ENCODE measurements at places on chromosomes 11 and 22.

GRCh38 chr11:86537541-86538222, 134.7 kb downstream of the ME3 start:
- DNase-seq = peak; percentile 22

- DNase-seq = no peak
Observed at GRCh38 chr22:47203554-47203991, 441.1 kb downstream of the TBC1D22A start.

DNA sequence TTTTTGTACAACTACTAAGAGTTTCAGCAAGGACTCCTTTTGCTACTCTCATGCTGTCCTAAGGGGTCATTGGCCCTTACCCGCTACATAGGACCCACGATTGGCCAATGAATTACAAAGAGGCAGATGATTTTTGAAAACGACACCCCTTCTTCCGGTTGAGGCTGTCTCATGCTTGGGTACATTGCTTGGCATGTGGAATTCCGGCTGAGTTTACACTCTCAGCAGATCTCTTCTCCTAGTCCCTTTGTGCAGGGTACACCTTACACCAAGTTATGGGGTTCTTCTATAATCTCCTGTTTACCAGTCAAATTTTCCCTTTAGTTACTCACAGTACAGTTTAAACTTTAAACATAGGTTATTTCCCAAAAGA, 52.1 kb downstream of the SLC17A6 start:
- no peak for DNase-seq

DNA sequence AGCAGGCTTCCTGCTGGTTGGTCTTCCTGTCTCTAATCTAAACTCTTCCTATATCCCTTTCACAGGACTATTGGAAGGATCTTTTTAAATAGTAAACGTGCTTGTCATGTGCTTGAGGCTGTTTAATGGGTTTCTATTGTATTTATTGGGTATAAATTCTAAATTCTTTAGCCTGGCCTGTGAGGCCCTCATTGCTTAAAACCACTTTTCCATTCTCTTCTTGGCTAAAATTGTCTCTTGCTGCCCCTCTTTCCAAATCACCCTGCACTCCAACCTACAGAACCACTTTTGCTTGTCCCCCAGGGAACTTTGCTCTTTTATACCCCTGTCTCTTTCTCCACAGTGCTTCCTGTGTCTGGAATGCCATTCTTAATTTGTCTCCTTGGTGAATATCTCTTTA, 46.4 kb upstream of the MUC15 start:
- DNase-seq = no peak

- DNase-seq = peak; percentile 54
Observed at GRCh38 chr11:124917115-124917637, 1.9 kb upstream of the HEPN1 start.

DNA sequence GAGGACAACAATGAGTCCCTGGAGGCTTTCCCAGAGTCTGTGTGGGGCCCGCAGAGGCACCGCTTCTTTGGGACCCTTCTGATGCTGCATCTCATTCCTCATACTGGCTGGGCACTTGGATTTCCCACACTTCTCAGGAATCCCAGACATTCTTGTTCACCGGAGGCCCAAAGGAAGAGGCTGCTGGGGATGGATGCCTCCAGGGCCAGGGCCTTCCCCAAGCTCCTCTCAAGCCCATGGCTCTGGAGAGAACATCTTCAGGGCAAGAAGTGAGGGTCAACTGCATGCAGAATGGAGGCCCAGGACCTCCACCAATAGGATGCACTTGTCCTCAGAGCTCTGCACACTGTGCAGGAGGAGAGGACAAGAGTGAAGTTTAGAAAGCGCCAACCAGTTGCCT, 34.6 kb downstream of the DKK3 start:
- DNase-seq = no peak

- peak; percentile 42 for DNase-seq
Observed at GRCh38 chr11:36278531-36279282, 10.5 kb downstream of the COMMD9 start.

- no peak for DNase-seq
Observed at GRCh38 chr11:1333860-1334259, 24.4 kb upstream of the TOLLIP start.

DNA sequence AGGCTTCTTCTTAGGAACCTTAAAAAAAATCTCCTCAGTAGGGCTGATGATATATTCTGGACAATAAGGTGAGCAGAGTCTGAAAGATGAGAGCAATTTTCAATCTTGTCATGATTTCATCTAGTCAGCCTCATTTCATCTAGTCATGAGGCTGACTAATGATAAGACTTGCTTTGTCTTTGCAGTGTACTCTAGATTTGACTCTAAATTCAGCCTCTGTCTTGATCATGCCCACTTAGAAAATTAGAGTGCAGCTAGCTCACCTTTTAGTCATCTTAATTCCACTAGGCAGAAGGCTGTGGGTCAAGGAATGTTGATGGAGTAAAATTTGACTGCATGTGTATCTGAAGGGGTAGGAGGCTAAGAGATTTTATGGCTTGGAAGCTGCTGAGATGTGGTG, 5.5 kb downstream of the EHF start:
- DNase-seq = no peak

- peak; percentile 5 for DNase-seq
Observed at GRCh38 chr22:27676545-27677213, 124.9 kb downstream of the MN1 start.

DNA sequence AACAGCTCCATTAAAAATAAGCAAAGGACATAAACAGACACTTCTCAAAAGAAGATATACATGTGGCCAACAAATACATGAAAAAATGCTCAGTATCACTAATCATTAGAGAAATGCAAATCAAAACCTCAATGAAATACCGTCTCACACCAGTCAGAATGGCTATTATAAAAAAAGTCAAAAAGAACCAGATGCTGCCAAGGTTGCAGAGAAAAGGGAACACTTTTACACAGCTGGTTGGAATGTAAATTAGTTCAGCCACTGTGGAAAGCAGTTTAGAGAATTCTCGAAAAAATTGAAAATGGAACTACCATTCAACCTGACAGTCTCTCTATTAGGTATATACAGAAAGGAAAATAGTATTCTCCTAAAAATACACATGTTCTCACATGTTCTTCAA, 102.4 kb upstream of the FIBIN start:
- DNase-seq = no peak

DNA sequence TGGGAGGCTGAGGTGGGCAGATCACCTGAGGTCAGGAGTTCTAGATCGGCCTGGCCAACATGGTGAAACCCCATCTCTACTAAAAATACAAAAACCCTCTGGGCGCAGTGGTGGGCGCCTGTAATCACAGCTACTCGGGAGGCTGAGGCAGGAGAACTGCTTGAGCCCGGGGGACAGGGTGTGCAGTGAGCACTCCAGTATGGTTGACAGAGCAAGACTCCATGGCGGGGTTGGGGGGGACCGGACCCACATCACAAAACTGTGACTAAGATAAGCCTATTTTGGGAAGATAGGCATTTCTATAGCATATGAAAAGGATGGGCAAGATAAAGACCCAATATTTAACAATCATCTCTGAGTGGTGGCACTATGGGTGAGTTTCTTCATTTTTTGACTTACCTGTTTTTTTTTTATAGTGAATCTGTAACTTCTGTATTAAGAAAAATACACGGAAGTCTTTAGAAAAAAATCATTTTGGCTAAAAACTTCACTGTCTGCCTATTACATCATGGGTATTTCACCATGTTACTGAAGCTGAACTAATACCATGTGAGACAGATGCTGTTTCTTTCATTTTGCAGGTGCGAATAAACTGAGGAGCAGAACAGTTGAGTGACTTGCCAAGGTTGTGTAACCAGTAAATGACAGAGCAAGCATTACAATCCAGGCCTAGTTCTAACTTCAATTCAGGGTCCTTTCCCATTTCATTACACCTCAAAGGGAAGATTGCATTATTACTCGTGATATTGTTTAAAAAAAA, 2.5 kb downstream of the CELF1 start:
- no peak for DNase-seq

DNA sequence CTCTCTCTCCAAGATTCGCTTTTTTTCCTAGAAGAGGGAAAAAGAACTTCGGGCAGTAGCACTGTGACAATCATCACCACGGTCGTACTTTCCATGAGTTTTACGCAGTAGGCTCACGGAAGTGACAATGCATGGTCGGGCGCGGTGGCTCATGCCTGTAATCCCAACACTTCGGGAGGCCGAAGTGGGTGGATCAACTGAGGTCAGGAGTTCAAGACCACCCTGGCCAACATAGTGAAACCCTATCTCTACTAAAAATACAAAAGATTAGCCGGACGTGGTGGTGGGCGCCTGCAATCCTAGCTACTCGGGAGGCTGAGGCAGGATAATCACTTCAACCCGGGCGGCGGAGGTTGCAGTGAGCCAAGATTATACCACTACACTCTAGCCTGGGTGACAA, 23.4 kb downstream of the GRAP2 start:
- DNase-seq = no peak

- no peak for DNase-seq
Observed at GRCh38 chr11:46359953-46360352, 12.7 kb downstream of the DGKZ start.

- no peak for DNase-seq
Observed at GRCh38 chr11:34886609-34887008, 29.6 kb downstream of the APIP start.

- DNase-seq = no peak
Observed at GRCh38 chr11:125787827-125788226, at the start of gene PATE3. PATE3 (plus strand) TSS chr11:125788127; CDS start chr11:125788152, 25 bp downstream.

GRCh38 chr11:64855596-64856304, 11.3 kb upstream of the CDC42BPG start:
- DNase-seq = no peak

DNA sequence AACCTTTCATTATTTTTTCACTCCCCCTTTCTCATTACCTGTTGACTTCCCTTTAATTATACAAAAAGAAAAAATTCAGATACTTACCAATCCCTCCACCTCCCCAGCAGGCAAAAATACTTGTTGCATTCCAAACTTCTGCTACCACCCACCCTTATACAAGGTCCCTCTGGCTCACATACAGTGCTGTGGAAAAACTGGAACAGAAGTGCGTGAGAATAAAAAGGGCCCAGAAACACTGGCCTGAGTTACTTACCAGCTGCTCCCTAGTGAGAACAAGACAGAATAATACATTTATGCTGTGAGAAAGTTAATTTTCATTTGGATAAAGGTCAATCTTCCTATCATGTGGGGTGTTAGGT, 46.9 kb upstream of the RAPSN start:
- DNase-seq = no peak

DNA sequence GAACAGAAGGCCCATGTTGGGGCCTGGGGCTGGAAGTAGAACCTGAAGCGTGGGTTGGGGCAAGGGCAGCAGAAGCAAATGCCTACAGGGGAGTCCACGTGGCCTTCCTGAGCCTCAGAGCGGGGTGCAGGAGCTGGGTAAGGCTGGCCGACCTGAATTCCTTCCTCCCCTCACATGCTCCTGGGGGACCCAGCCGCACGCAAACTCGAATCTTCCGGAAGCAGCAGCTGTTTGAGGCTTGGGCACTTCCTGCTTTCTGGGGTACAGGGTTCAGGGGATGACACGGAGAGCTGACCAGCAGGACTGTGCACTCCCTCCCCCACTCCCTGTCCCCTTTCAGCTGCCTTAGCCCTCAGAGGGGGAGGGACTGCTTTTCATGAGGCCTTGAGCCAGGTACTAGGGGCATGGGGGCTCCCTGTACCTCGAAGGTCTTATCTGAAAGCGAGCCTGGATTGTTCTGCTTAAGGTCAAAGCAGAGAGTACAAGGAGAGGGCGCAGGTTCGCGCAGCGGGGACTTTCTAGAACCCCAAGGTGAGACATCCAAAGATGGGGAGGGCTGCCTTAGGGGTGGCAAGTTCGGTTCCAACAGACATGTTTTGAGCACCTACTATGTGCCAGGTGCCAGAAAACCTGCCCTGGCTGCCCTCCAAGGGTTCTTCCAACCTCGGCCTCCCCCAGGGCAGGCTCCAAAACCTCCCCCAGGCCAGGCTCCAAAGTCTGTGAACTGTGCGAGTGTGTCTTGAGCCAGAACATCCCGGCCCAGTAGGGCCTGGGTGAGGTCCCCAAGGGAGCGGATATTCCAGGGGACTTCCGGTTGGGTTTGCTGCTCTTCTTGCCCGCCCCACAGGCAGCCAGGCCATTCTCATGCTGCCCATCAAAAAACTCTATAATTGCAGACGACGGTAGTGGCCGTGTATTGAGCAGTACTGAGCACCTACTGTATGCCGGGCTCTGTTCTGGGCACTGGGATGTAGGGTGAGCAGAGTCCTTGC, 1.7 kb downstream of the NCF4 start:
- no peak for DNase-seq

DNA sequence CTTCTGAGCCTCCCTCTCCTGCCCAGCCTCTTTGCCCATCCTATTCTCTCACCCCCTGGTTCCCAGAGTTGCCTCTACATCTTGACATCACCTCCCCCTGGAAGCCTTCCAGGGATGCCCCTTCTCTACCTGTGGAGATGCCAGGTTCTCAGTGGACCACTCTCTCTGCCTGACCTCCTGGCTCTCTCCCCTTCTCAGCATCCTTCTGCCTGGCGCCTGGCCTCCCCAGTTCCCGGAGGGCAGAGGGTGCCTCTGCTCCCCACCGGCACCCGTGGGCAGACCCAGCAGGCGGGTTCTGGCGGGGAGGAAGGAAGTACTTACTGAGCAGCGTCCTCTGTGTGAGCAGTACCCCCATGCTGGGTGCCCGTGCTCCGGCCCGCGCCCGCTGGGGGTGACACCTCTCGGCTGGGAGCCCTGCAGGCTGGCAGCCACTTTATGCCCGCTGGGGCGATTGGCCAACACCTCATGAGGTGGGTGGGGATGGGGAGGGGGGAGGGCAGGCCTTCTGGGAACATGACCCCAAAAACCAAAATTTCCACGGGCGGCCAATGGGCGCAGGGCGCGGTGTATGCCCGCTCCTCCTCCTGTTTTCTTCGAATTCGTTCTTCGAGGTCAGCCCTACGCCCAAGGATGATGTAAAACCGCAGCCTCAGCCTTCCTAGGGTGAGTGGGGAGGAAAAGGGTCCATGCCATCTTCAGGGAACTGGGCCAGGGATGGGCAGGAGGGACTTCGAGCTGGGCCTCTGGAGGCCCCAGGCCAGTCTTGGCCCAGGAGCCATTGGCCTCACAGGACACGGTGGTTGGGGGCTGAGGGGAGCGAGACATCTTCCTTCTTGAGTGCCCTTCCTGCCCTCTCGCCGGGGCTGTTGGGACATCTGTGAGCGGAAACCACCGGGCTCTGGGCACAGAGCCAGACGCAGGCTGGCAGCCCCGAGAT, at the start of gene OSM:
OSM (minus strand) TSS at position 407 of the 937 bp plus-strand sequence; CDS start at position 355, 52 bp downstream.
- no peak for DNase-seq

Measured in astrocyte of the spinal cord (primary cell).